Stimulated activated CD4-positive, alpha-beta T cell treated with anti-CD3 and anti-CD28 coated beads, Interleukin-15, amount 100 ng/mL, for 48 hours (primary cell): ENCODE measurements at places on chromosomes 12 and 14.
A peak's percentile ranks its signal among the peaks of the same experiment; 100 is the strongest.

DNA sequence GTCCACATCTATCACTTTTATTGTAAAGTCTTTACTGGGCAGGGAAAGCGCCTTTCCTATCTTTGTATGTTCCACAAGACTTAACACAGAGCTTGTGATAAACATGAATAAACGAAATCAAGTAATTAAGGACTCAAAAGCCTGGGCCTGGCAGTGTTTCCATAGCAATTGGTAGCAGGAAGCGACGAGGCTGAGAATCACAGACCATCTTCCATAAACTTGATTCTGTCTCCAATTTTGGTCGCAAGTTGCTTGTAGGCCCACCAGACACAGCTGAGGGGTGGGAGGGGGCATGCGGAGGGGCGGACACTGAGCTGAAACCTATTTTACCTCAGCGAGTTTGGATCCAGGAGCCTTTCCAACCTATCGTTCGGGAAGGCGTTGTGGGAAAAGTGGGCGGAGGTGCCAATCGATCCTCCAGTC, 302 bp downstream of the CCDC38 start:
- no peak for DNase-seq

- DNase-seq: peak; percentile 33
Observed at GRCh38 chr12:47741340-47741703, 16.0 kb upstream of the ENDOU start.

DNA sequence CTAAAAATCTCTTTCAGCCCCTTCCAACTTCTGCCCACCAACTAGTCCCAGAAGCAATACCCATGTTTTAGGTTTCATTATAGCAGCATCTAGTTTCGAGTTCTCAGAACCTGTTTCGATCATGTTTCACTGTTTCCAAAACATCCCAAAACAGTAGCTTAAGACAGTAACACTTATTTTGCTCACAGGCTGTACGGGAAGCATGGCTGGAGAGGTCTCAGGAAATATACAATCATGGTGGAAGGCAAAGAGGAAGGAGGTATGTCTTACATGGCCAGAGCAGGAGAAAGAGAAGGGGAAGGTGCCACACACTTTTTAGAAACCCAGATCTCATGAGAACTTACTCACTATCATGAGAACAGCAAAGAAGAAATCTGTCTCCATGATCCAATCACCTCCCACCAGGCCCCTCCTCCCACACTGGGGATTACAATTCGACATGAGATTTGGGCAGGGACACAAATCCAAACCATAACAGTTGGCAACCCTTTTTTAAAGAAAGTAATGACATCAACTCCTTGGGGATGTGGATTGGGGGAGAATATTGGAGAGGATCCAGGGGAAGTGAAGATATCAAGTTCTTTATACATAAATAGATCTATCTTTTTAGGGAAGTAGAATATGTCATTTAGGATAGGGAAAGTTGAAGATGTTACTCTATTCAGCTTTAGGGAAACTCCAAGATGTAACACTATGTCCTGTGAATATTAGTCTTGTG, 269.9 kb upstream of the PLEKHG7 start:
- DNase-seq: no peak

DNA sequence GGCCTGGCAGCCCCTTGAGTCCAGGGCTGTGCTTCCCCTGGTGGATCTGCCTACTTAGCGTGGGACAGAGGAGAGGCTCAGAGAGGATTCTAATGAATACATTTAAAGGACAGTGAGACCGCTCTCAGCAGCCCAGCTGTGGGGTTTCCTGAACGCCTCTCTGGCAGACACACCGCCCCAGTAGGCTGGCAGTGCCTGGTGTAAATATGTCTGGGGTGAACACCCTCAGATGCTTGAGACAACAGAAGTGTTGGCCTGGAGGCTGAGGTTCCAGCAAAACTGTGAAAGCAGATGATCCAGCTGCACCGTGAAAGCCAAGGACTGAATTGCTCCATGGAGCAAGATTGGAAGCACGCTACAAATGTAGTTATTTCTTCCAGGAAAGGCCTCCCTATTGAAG, 55.1 kb downstream of the LRRC74A start:
- DNase-seq: no peak

DNA sequence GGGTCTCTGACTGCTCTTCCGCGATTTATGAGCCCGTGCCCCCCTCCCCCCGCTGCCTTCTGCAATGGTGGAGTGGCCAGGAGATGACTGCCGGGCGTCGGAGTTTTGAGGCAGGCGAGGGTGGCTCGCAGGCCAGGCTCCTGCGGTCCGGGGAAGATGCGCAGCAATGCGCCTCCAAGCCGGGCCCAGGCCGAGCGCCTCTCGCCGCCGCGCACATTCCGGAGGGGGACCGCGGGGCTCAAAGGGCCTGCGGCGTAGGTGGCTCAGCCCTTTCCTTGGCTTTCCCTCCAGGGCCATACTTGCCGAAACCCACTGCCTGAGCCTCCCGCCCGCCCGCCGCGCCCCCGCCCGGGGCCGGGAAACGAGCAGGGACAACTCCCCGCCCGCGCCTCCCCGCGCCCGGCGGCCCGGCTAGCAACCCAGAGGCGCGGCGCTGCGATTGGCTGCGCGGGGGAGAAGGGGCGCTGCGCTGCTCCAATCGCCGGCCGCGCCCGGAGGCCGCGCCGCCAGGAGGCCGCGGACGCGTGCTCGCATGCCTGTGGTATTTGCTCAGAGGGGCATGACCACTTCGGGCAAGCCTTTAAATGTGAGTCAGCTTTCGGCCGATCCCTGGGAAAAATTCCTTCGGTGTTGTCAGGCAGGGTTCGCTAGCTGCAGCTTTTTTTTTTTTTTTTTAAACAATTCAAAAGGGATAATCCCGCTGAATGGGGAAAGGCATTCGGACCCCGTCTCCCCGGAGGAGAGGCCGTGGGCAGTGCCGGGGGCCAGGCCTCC, 157.9 kb upstream of the PARP11 start:
- peak; percentile 66 for DNase-seq

DNA sequence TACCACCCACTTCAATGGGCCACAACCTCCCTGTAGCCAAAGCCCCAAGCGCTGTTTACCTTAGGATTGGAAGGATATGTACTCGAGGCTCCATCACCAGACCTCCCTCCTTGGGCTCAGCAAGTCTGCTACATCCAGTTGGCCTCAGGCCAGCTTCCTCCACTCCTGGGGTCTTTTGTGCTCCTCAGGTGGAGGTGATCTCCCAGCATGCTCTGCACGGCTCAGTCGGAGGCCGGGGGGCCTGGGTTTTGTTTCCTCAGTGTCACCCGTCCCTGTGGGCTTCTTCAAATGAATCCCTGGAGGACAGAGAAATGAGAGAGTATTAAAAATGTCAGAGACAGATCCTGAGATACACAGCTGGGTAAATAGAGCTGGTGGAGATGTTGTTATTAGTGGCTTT, 723.1 kb upstream of the TBX3 start:
- DNase-seq: no peak

GRCh38 chr14:31194095-31194494, 13.5 kb downstream of the HECTD1 start:
- no peak for DNase-seq

DNA sequence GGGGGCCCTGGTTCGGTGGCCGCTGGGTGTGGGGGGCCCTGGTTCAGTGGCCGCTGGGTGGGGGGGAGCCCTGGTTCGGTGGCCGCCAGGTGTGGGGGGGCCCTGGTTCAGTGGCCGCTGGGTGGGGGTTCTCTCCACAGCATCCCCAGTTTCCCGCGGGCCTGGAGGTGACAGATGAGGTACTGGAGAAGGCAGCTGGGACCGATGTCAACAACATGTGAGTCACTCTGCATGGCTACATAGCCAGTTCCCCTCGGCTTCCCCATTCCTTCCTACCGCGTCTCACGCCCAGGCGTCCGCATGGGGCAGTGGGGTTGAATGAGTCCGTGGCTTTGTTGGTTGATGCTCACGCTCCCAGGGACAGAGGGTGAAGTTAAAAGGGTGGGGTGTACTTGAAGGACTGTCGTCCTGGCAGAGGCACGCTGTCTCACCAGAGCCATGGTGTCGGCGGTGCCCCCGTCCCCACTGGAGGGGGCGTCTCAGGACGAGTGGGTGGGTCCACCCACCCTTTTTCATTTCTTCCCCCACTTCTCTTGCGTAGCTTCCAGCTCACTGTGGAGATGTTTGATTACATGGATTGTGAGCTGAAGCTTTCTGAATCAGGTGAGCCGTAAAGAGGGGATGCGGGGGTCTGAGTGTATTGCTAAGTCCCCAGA, 15.6 kb downstream of the HIP1R start:
- no peak for DNase-seq

DNA sequence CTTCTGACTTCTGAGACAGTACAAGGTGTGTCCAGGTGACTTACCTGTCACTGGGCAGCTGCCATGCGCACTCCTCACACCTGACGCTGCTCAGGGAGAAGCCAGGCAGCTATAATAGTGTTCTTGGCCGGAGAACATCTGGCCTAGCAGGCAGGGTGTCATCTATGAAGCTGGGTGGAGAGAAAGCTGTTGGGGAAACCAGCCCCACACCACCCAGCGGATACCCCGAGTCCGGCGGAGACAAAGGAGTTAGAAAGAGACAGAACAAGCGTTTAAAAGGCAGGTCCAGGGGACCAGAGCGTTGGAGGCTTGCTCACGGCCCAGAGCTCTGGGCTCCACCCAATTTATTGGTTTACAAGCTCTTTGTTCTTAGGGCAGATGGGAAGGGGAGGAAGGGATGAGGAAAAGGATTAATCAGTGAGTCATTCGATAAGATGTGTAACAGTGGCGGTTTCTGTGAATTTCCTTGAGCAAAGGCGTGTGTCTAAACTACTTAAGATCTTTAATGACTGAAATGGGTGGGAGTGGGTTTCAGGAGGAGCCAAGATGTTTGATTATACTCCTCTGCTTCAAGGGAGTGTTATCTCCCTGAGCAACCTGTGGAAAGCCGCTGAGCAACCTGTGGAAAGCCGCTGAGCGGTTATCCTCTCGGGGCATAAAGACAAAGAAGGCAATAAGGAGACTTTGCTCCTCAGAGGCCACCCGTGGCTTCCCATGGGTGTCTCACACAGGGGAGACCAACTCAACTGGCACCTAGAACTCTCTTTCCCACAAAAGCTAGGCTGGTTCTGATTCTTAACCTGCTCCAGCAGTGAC, at the start of gene GALNT8:
Gene GALNT8 (plus strand): TSS at position 580 of the 816 bp plus-strand sequence. CDS start 278 bp downstream, outside the sequence.
- no peak for DNase-seq

- no peak for DNase-seq
Observed at GRCh38 chr12:112096070-112096469, 12.5 kb downstream of the NAA25 start.

GRCh38 chr12:643475-644302, 19.6 kb downstream of the NINJ2 start:
- no peak for DNase-seq

DNA sequence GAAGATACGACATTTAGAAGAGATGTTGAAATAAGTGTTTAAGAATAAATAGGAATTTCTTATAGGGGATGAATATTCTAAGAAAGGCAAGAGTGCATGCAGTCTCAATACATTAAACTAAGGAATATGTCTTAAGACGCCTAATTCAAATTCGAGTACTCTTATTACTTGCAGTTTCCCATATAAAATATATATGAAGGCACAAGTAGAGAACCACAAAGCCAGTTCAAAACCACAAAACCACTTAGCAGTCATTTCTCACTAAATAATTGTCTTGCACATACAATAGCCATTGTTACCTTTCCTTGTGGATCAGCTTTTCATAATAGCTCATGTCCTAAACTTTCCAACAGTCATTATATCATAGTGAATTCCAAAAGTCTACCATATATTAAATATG, 91.0 kb upstream of the MON2 start:
- no peak for DNase-seq

DNA sequence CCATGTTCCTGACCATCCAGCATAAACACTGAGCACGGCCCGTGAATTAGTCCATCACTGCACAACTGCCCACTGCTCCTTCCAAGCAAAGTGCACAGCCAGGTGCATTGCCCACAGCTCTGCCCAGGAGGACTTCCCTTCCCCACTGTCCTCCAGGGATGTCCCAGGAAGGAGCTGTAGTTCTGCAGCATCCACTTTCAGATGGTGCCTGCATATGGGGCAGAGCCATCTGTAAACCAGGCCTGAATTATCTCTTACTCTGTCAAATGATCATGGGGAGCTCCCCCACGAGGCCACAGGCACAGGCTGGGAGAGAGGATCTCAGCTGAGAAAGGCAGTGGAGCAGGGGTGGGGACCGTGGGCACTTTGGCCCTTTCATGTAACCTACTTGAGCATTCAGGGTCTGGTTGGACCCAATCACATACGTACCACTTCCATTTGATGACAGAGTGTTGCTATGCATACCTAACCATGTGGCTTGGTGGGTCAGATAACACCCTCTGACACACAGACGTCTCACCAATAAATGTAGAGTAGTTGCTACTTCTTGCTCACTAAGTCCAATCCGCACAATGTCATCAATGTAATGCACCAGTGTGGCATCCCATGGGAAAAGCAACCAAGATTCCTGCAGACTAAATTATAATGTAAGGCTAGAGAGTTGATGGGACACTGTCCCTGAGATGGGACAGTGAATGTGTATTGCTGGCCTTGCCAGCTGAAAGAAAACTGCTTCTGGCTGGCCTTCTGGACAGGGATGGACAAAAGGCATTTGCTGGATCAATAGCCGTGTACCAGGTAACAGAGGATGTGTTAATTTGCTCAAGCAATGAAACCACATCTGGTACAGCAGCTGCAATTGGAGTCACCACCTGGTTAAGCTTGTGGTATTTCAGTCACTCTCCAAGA, 113.8 kb upstream of the C14orf180 start:
- DNase-seq: no peak

DNA sequence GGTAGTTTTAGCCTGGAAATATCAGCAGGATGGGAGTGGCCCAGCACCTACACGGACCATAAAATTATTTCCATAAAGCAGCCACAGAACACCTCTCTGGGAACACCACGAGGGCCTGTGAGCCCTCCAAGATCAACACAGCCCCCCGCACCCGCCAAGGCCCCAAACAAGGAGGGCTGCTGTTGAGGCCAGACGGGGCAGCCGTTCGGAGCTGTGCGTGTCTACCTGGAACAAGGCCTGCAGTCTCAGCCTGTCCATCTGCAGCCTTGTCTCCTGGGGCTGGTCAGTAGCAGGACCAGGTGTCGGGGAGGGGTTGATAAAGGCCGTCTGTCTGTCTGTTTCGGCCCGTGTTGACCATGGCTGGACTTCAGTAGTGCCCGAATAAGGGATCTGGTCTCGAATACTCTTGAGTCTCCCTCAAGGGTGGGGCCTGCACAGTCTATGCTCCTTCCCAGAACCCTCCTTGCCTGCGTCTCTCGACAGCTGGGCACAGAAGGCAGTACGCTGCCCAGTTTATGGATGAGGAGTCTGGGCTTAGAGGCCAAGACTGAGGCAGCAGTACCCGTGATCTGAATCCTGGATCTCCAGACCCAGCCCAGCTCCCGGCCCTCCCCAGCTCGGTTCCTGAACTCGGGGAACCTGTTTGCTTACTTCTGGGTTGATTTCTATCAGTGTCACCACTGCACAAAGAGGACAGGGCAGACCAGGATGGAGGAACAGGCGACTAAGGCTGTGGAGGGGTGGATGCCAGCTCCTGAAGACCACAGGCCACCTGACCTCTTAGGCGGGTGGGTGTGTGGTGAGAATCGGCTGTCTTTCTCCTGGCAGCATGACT, 23.1 kb upstream of the DLK1 start:
- no peak for DNase-seq
